ENCODE measurements at places on chromosomes 13 and 19.

GRCh38 chr13:59880468-59880867 is 283.3 kb downstream of the DIAPH3 start:
- no peak for DNase-seq

GRCh38 chr13:76245211-76245610 is 609.1 kb downstream of the LMO7 start:
- no peak for DNase-seq

DNA sequence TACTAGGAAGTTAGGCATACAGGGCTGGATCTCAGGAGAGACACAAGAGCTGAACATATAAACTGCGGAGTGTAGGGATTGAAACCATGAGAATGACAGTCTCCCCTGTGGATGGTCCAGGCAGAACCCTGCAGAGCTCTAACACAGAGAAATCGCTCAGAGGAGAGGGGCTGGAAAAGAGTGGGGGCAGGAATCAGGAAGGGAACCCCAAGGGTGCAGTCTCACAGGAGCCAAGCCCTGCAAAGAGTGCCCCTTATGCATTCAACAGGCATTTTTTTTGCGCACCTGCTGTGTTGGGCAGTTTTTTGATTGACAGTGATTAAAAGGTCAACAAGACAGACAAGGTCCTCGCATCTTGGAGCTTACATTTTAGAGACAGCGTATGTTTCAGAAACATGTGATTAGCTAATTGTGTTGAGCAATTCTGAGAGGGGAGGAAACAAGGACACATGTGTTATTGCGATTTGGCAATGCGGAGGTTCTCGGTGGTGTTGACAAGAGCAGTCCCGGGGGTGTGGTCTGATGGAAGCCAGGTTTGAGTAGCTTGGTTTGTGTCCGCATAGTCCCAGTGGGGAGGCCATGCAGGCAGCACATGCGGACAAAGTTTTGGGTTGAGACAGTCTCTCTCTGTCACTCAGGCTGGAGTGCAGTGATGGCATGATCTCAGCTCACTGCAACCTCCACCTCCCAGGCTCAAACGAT is 182.6 kb upstream of the IRS2 start:
- no peak for DNase-seq

DNA sequence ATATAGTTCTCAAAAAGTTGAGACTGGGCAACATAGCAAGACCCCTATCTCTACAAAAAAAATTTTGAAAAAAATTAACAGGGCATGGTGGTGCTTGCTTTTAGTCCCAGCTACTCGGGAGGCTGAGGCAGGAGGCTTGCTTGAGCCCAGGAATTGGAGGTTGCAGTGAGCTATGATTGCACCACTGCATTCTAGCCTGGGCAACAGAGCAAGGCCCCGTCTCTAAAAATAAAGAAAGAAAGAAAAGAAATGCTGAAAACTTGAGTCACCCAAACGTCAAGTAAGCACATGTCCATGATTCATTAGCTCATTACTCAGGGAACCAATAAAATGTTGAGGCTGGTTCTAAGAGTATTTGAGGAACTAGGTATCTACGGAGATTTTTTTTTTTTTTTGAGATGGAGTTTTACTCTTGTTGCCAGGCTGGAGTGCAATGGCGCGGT is 33.9 kb upstream of the SEMA6B start:
- DNase-seq, result no peak

DNA sequence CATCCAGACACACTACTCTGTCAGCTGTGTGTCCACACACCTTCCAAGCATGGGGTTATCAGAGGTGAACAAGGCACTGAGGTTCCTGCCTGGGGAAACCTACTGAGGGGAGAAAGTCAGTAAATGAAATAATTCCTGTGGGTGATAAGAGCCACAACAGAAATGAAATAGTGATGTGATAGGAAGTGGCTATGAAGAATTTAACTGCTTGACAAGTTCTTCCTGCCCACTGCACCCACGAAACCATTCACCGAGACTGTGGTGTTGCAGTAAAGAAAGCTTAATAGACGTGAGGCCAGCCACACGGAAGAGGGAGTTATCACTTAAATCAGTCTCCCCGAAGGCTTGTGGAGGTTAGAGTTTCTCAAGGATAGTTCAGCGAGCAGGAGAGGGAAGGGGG is 353.1 kb downstream of the UQCRFS1 start:
- no peak for DNase-seq

DNA sequence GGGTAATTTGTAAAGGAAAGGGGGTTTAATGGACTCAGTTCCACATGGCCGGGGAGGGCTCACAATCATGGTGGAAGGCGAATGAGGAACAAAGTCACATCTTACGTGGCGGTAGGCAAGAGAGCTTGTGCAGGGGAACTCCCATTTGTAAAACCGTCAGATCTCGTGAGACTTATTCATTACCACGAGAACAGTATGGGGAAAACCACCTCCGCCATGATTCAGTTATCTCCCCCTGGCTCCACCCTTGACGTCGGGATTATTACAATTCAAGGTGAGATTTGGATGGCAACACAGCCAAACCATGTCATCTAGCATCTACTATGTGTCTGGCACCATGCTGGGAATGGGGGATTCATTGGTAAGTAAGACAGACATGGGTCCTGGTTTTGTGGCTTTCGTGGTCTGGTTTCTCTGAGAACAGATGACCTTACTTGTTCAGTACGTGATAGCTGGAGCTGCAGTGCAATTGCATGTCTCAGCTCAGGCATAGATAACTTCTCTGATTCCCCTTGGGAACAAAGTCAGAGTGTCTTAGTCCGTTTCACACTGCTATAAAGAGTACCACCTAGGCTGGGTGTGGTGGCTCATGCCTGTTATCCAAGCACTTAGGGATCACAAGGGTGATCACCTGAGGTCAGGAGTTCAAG is 8.3 kb downstream of the ZNF554 start:
- DNase-seq, result no peak
